NCI-H526 treated with DMSO at 0.1 percent for 48 hours (cell line): ENCODE measurements at places on chromosomes 5 and 9.

DNA sequence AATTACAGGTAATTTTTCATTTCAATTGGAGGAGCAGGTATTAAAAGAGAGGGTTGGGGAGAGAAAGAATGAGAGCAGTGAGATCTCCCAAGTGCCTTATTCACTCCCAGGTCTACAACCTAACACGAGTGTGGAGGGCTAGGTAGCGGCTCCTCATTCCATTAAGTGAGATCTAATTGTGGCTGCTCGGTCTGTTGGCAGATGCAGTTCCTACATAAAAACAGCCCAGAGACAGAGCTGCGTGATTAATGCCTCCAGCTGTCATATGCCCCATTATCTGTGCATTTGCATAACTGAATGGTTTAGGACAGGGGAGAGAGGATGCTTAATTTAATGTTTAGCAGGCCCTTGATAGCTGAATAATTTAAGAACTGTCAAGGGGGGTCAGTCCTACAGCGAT, 100.5 kb downstream of the PSAT1 start:
- DNase-seq = peak; percentile 57

DNA sequence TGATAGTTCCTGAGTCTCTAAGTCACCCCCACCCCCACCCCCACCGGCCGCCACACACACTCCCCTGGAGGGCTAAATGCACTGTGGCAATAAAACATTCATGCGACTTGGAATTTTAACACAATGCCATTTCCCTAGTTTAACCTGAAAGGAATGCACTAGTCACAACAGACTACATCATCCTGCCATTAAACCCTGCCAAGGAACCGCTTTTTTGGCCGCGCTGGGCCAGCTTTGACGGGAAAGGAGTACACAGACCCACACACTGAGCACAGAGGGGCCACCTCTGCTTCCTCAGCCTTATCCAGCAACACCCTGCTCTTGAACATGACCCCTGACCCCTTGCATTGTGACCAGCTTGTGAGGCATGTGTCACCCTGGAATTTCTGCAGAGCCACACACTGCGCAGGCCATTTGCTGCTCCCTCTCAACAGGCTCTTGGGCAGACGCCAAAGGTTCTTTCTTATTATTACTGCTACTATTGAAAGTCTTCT, 165.3 kb downstream of the BNC2 start:
- DNase-seq = no peak

DNA sequence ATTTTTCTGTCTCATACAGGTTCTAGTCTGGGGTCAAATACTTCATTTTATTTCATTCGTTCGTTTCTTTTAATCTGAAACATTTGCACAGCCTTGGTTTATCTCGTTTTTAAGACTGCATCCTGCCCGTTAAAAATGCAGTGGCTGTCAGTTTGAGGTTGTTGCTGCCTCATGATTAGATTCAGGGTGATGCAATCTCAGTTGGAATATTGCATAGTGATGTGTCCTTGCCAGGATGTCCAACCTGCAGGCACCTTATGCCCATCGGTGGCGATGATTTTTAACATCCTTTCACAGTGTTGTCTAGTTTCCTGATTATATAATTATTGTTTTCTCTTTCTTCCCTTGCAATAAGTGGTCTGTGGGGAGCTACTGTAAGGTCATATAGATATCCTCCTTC, 45.1 kb downstream of the SH3GL2 start:
- DNase-seq = no peak

- no peak for DNase-seq
Measured at GRCh38 chr5:121919046-121919445, 42.7 kb upstream of the SRFBP1 start.

GRCh38 chr5:4785971-4786370, 354.2 kb upstream of the ADAMTS16 start:
- no peak for DNase-seq

DNA sequence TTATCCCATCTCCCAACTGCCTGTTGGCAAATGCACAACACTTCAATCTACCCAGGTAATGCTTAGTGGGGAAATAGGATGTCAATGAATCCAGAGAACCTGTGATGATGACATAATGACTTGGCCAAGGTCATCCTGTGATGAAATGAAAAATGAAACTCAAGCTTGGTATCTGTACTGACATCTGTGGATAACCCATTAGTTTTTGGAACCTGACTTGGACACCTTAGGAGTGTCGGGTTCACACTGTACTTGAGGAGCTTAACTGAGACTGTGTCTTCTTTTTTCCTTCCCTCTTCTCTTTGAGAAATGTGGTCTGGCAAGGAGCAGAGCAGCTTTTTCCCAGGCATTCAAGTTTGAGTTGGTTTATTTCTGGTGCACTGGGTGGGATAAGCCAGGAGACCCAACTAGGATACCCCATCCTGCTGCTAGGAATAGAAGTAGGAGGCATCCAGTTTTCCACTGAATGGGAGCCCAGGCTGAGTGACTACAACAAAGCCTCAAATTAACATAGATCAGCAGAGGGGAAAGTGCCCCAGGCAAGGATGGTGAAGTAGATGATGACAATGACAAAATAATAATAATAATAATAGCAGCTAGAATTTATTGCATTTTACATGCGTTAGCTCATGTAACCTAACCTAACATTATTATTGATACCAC, 72.1 kb downstream of the ADRB2 start:
- no peak for DNase-seq

DNA sequence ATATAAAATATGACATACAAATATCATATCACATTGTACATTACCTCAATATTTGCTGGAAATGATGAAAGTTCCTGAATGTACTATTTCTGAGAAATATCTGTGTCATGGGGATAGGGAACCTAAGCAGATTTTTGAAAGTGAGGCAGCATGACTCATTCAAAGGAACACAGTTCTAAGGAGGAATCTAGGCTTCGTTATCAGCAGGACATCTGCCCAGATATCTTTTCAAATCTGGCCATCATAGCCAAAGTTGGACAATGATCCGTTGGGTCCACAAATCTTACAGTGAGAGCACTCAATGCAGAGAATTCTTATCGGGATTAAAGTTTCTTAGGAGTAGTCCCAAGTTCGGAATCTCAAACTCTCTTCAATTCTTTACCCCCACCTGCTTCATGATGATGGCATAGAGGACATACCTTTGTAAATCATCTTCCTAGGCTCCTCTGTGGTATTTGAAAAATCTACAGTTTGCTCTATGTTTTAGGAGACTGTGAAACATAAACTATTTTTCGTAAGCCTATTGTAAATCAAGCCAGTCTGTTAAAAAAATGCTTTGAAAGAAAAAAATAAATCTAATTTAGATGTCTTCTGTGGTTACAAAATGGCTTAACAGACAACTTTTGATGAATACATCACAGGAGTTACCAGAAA, 29.4 kb upstream of the ALDH1A1 start:
- DNase-seq = no peak
